Midbrain (tissue), 1 donor: ENCODE measurements at places on chromosomes 7 and 10.

GRCh38 chr7:87013840-87014190 is 45.6 kb downstream of the ELAPOR2 start:
- DNase-seq = no peak

- no peak for DNase-seq
Measured at GRCh38 chr10:59851864-59852263, 54.5 kb downstream of the CCDC6 start.

DNA sequence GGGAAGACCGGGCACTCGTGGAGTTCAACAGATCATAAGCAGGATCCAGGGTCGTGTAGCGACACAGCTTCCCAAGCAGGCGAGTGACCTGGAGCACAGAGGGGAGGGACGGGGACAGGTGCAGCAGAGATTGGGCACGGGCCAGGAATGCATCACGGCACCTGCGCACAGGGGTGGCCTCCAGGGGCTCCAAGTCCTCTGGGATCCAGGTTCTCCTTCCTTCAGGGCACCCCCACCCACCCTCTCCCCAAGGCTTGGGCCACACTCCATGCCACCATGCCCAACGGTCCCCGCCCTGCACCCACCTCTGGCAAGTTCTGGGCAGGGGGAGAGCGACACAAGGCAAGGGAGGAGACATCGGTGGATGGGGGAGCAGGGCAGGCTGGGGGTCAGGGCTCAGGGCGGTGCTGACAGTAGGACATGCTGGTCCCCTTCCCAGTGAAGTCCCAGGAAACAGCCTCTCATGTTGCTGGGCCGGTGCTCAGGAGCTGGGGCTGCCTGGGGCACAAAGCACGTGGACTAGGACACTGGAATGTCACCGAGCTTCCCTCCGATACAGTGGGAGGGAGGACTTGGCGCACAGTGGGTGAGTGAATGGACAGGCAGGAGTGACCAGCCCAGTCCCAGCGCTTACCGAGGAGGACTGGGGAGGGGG is 597.3 kb downstream of the PTPRN2 start:
- DNase-seq = no peak

DNA sequence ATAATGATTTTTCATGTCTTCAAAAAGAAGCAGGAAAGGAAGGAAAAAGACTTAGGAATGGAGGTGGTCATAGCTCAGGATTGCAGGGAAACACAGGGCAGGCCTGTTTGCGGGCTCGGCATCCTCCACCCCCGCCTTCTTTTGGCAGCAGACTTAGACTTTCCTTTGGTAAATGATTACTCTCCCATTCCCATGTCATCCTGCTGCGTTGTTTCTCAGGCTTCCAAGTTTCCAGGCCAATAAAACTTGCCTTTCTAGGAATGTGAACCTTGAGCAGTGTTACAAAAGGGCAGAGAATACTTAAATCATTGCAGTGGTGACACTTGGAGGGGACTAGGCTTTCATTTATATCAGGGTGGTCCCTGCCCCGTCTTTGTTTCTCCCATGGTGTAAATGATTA is 34.0 kb upstream of the DGKB start:
- DNase-seq = peak; percentile 25

GRCh38 chr10:69760072-69760471 is 41.6 kb upstream of the COL13A1 start:
- no peak for DNase-seq

- DNase-seq = no peak
Measured at GRCh38 chr10:86972613-86973380, 4.5 kb downstream of the ADIRF start.

DNA sequence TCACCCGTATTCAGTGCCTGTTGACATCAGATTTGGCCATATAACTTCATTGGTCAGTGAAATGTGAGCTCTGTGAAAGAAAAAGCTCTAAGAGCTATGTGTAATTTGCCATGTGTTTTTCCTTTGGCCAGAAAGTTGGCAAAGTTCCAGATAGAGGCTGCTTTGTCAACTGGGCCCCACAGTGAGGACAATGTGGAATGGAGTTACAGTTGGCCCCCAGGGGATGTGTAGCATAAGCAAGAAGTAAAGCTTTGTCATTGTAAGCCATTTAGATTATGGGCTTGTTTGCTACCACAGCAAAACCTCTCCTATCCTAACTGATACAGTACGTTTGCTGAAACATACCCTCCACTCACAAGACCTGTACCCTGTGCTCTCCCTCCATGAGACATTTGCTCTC is 119.1 kb upstream of the HABP2 start:
- no peak for DNase-seq

DNA sequence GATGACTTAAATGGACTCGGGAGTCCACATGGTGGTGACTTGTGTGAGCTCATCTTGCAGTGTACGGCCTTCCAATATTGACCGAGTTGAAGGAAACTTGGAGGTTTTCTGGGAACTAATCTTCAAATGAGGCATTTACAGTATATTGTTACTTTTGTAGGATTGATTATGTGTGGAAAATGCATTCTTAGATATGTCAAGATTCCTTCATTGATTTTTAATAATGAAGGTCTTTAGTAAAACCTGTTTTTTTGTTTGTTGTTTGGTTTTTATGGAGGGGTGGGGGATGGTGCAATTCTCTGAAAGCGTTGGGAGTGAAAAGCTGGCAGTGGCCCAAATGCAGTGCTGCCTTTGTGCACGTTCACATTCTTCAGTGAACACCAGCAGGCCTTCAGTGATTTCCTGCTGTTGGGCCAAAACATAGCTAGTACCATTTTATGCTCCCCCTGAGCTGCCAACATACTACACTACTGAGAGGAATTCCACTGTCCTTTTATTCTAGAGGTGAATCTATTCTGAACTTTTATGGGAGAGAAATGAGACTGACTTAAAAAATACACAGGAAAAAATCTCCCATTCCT is 50.4 kb downstream of the CCNY start:
- no peak for DNase-seq

GRCh38 chr7:32416846-32417245 is 73.3 kb downstream of the LSM5 start:
- no peak for DNase-seq

GRCh38 chr10:100103581-100103980 is 21.9 kb upstream of the CPN1 start:
- DNase-seq = no peak
